Renal cortical epithelial cell (primary cell): ENCODE measurements at places on chromosomes 6 and 20.

DNA sequence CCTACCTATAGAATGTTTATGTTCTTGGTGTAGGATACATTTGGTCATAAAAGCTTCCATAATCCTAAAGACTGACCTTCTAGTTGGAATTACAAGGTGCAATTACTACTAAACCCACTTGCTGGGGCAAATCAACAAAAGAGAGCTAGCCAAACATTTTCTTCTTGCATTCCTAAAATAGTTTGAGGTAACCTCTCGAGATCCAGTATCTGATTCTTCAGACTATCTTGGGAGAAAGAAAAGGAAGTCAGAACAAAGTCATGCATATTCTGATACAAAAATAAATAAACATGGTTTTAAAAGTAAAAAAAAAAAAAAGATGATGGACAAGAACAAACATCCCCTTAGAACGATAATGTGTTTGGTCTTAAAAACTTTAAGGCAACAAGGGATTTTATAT, 294.2 kb upstream of the RSPO3 start:
- no peak for DNase-seq

DNA sequence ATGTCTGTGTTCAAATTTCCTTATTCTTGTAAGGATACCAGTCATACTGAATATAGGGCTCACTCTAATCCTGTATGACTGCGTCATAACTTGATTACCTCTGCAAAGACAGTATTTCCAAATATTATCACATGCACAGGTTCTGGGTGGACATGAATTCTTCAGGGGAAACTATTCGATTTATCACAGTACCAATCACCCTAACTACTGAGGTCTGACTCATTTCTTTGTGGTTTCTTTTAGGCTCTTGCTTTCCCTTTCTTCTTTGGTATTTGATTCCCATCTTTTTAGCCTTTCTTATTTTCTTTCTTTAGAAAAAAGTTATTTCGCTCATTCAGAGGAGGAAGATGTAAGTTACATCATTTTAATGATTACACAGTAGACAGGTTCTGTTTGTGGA, 40.3 kb upstream of the TBX18 start:
- peak; percentile 26 for DNase-seq

- no peak for DNase-seq
These were observed 40.8 kb downstream of the ITCH start for GRCh38 chr20:34403908-34404307.

DNA sequence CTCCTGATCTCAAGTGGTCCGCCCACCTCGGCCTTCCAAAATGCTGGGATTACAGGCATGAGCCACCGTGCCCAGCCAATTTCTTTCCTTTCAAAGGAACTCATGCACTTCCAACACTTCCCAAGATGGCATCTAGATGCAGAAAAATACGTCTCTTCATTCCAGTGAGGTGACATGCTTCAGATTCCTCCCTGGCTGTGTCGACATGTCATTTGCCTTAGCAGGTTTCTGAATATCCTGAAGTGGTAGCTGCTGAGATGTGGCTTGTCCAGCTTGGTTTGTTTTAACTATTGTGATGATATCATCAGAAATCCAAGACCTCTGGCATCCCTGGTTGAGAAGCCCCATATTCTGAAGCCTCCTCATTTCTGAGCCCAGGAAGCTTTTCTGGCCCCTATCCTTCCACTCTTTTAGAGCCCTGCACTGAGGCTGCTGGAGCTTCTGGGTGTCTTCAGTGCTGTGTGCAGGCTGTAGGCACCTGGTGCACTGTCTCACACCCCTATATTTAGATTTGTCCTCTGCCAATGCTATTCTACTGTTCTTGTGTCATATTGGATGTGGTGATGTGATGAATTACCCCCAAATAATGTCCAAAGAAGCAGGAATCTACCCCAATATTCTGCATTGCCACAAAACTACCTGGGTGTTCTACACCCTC, 73.3 kb upstream of the E2F3 start:
- DNase-seq: no peak

DNA sequence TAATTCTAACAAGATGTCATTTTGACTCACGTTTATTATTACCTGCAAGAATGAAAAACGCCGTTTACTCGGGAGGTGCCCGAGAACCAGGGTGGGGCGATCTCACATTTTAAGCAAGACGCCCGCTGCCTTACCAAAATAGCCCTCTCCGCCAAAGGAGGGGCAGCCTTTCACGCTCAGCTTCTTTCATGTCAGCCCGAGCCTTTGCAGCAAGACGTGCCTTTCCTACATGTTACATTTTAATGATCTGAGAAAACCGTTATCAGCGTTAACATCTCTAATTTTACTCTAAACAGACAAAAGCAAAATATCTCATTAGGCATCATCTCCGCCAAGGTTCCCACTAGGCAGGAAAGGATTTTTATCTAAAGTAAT, 2.0 kb downstream of the BACH2 start:
- DNase-seq: no peak

DNA sequence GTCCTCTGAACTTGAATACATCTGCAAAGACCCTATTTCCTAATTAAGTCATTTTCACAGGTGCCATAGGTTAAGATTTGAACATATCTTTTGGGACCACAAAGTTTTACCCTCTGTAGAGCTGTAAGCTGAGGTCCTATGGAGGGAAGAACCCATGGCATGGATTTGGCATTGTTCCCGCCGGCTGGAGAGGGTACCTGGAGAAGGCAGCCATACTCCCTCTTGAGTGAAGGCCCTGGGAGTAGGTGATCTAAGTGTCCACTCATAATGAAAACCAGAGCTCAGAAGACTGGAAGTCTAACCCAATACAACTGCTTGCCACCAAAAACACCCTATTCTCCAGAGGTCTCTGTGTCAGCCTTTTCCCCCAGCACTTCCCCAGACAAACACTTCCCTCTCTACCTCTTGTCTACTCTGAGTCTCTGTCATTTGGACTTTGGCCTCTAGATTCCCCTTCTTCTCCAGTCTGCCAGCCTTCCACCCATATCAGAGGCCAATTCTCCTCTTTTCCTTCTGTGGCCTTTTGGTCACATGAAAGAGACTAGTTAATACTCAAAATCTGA, 363.9 kb downstream of the MAFB start:
- no peak for DNase-seq

GRCh38 chr6:54695815-54696214, 150.8 kb upstream of the FAM83B start:
- DNase-seq: no peak

- no peak for DNase-seq
These were observed 24.4 kb downstream of the HCRTR2 start for GRCh38 chr6:55198715-55199114.

DNA sequence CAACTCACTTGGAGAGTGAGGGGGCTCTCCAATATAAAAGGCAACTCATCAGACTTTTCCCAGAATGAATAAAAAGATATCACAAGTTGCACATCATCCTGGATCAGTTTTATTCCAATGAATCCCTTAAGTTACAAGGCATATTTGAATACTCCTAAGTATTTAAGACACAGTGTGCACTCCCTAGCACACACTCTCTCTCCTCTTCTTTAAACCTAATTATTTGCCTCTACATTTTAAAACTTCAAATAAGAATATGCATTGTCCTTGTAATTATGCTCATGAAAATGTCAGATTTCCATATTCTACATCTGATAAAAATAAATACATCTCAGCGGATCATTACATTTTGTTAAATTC, 273.6 kb downstream of the ADGB start:
- DNase-seq: no peak

- no peak for DNase-seq
These were observed 454.2 kb upstream of the SLC35B3 start for GRCh38 chr6:8889514-8889913.

DNA sequence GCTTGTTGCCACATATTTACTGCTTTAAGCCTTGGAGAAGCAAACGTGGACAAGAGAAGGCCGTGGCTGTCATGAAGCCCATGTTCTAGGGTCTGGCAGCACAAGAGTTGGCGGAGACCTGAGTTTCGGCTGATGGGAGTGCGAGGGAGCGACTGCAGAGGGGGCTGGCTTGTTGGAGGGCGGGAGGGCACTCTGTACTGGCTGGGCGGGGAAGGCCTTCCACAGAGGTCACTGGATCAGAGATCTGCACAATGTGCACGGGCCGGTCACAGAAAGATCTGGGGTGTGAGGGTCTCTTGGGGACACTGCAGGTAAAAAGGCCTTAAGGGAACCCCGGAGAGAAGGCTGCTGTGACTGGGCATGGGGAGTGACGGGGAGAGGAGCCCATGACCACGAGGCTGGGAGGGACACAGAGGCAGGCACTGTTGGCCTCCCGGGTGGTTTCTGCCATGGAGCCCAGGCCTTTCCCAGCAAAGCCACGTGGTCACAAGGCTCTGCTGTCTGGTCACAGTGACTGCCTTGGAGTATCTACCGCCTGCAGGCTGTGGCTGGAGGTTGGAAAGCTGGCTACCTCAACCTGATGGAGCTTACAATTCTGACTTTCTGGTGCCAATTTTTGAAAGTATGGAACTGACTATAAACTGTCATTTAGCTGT, 23.8 kb downstream of the FOXC1 start:
- DNase-seq: no peak

DNA sequence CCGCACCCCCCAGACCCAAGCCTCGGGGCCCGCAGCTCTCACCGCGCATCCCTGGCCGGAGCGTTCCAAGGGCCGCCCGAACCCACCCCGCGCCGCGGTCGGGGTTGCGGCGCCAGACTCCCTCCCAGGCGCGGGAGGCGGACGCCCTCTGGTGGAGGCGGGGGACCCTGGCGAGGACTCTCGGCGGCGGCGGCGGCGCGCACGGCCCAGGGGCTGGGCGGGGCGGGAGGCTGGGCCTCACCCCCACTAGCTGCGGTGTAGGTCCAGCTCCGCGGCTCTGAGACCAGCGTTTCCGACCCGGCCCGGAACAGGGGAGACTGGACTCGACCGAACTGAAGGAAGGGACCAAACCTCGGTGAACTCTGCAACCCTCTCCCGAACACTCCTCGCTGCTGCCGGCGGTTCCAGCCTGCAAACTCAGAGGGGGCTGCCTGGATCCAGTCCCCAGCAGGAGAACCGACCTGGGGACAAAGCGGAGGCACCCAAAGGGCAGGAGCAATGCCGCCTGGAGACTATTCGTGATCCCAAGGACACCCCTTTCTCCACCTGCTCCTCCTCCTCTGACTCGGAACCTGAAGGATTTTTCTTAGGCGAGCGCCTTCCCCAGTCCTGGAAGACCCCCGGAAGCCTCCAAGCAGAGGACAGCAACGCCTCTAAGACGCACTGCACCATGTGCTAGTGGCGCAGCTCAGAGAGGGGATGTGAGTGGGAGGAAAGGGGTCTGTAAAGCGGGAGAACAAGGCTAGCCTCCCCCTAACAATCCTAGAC, 859 bp upstream of the TOMM6 start:
- peak; percentile 14 for DNase-seq

GRCh38 chr20:40896814-40897700, 131.6 kb upstream of the TOP1 start:
- DNase-seq: no peak

DNA sequence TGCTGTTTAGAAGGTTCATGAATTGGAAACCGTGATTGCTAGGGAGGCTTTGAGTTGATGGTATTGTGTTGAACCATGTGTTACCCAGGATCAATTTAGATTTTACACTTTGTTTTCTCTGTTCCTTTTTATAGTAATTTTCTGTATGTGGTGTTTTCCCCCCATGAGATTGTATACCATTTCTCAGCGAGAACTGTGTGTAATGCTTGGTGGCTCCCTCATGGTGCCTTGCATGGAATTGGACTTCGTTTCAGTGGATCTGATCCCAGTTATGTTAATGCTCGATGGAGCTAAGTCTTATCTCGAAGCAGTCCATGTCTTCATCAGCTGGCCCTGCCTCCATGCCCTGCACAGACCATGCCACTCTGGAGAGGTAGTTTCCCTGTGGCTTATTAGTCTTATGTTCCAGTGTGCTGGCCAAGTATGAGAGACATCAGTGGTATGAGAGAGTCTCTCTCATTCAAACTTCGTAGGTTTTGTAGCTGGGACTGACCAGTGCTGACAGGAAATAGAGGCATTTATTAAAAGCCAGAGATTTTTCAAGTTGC, 18.7 kb downstream of the PTPN1 start:
- DNase-seq: no peak

DNA sequence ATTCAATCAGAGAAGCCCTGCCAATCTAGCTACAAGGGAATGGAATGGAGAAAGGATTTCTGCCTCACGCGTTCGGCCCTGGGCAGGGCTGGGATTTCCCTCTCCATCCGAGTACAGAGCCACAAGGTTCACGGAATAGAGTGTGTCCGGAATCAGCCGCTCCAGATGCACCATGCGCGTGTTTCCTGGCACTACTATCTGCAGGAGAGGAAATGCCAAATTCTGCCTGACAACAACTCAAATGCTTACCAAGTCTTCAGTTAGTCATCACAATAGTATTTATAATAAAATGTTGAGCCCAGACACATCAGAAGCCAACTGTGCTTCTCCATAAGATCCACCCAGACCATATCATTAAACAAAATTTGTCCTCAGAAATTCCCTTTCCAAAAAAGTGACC, 75.1 kb downstream of the COL12A1 start:
- DNase-seq: no peak

GRCh38 chr6:135158397-135158796, 22.7 kb upstream of the MYB start:
- DNase-seq: peak; percentile 13

GRCh38 chr20:48205786-48206185, 420.5 kb upstream of the SULF2 start:
- no peak for DNase-seq

DNA sequence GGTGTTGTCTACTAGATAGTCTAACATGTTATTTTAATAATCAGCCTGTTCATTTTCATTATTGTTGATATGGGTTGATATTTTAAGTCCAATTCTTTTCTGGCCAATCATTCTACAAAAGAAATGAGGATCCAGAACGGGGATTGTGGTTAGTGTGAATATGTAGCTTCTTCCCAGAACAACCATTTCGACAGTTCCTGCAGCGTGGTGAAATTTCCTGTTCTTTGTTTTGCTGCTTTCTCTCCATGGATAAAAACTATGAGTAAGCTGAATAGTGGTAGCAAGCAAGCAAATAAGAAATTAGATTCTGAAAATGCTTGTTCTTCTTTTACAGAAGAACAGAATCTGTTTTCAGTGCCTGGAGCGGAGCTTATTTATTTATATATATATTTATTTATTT, 65.5 kb upstream of the F13A1 start:
- DNase-seq: peak; percentile 46

GRCh38 chr6:44268095-44268628, 2.1 kb upstream of the TMEM151B start:
- DNase-seq: peak; percentile 46

DNA sequence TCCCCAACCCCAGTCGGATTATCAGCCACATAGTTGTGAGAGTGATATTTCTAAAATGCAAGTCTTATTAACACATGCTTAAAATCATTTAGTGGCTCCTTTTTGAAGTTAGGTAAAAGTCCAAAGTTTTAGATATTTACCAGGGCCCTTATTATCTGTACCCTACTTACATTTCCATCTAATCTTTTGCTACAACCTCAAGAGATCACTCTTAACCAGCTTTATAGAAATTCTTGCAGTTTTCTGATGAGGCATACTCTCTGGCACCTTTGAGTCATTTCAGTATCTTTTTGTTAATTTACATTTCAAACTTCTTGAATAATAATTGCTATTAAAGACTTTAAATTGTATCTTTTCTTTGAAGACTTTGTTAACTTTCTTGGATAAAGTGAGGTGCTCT, 453.3 kb downstream of the RFPL4B start:
- no peak for DNase-seq

- DNase-seq: peak; percentile 70
These were observed 43.9 kb upstream of the GJE1 start for GRCh38 chr6:142088858-142089216.
